ENCODE measurements at places on chromosomes 11 and 22. TPM values are rescaled to one million over a fixed set of nuclear protein-coding genes. Genes with fewer than 3 reads are reported as not detected.
A peak's percentile ranks its signal among the peaks of the same experiment; 100 is the strongest.

Gene BTBD10
- 10.0 TPM for polyA plus RNA-seq

DNA sequence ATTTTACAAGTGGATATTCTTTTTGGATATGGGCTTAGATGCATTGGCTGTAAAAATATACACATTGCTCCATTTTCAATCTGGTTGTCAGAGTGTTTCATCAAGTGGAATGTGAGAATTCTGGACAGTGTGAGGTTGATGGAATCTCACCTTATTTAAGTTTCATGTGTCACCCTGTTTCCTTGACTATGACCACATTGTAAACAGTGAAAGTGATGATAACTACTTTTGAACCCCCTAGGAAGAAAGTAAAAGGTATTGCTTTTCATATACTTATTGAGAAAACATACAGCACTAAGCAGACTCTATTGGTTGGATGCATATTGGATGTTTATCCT is 490.5 kb upstream of the RAG2 start:
- no peak for DNase-seq

Gene GLYAT
- polyA plus RNA-seq, result 0.57 TPM

Gene OR2AT4
- not detected for polyA plus RNA-seq

Gene ZFPL1
- 32.6 TPM for polyA plus RNA-seq

- no peak for DNase-seq
Observed at GRCh38 chr11:27938011-27938410, 169.9 kb downstream of the KIF18A start.

DNA sequence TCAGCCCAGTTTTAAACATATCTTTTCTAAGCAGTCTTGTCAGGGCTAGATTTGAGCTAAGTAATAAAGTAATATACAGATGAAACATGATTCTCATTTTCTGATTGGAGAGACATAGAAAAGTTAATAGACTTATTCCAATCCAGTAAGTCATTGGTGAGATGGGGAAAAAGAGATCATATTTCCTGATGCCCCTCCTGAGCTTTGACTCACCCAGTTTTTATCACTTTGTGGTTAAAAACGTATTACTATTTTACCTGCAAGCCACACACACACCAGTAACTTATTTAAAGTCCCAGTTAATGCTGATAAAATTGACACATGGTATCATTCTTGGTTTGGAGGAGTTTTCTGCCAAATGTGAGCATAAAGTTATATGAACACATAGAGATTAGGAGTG is 306.8 kb downstream of the CADM1 start:
- no peak for DNase-seq

DNA sequence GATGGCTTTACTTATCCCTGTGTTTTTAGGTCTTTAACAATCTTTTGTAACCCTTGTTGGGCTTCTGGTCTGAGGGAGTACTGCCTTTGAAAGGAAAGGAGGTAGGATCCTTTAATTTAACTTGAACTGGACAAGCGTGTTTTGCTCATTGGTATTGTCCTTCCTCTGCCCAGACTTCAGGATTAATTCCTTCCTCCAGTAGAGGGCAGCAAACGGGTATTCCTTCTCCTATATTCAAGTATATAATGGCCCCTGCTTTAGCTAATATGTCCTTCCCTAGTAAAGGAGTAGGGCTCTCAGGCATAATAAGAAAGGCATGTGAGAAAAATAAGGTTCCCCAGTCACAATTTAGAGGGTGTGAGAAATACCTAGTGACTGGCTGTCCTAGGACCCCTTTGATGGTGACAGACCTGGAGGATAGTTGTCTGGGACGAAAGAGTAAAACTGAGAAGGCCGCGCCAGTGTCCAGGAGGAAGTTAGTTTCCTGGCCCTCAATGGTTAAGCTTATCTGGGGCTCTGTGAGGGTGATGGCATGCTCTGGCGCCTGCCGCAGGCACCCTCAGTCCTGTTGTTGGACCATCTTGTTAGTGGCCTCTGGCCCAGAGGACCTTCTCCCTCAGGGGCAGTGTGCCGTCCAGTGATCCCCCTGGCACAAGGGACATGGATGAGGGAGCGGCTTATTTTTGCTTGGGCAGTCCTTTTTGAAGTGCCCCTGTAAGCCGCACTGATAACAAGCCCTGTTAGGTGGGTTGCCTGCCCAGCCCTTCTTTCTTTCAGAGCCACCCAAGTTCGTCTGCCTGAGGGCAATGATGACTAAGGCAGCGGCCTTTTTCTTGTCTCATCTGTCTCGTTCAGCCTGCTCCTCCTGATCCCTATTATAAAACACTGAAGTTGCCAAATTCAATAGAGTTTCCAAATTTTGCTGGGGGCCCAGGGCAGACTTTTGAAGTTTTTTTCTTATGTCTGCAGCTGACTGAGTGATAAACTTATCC is 51.8 kb downstream of the C11orf71 start:
- no peak for DNase-seq

GRCh38 chr22:24200619-24201212 is 19.4 kb downstream of the SUSD2 start:
- no peak for DNase-seq

Gene HBG1
- polyA plus RNA-seq, result not detected

DNA sequence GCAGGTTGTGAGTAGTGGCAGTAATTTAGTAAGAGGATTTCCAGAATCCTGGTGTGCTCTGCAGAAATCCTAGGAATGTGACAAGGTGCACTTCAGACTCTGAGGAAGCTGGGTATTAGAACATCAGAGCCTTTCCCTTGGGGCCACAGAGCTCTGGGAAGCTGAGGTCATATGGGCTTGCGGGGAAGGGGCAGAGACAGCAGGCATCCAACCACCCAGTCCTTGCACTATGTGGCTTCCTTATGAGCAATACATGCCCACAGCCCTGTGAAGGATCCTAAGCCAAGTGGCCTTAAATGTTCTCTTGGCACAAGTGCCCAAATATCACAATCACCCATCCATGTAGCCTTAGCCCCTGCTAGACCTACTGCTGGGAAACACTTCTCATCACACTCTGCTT is 46.2 kb downstream of the P4HA3 start:
- DNase-seq, result no peak

DNA sequence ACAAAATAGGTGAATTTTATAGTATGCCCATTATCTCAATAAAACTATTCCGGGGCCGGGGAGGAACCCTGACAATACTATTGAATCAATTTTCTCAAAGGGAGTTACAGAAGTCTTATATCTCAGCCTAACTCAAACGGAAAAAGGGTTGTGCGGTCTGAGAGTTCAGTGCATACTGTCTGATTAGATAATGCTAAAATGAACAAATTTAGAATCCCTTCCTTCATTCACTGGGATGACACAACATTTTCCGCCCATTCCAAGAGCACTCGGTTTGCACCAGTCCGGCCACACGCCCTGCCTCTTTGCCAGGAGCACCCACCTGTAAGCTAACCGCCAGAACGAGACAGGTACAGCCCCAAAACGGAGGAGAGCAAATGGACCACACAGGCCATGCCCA is 50.0 kb upstream of the NFRKB start:
- DNase-seq, result no peak

GRCh38 chr11:94910270-94910669 is 63.1 kb downstream of the CWC15 start:
- DNase-seq, result no peak

Gene POU2AF1
- polyA plus RNA-seq, result not detected

Gene CARNS1
- polyA plus RNA-seq, result 5.2 TPM

GRCh38 chr22:19701420-19702145 is 12.7 kb upstream of the SEPTIN5 start:
- no peak for DNase-seq

GRCh38 chr22:49942565-49943404 is 17.8 kb upstream of the PIM3 start:
- DNase-seq, result no peak

DNA sequence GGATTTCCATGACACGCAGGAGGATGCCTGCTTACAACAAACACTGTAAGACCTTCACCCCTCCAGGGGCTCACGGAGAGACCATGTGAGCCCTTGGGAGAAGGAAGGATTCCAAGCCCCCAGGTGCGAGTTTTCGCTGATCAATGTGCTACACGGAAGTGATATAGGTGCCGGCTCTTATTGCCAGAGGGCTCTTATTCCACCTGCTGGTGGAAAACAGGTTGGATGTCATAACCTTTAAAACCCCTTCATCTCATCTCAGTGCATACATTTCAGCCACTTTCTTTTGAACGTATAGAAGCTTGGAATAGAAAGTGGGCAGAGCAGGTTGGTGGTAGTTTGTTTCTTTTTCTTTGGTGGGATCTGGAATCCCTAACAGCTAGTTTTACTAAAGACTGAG is 25.8 kb downstream of the LAYN start:
- DNase-seq, result no peak

DNA sequence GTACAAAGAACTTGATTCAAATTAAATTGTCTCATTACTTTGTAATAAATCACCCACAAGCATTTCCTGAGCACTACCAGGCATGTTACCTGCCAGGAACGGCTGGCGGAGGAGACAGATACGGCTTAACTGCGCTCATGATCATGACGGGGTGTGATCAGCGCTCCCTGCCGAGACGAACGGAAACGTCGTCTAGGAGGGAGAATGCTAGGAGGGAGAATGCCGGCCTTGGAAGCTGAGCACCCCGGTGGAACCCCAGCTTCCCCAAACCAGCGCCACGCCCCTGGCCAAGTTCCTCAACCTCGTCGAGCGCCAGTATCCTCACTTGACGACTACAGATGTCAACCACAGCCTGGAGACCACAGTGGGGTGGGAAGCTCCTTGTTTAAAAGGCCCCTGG is 272.8 kb downstream of the CTTN start:
- DNase-seq, result no peak

DNA sequence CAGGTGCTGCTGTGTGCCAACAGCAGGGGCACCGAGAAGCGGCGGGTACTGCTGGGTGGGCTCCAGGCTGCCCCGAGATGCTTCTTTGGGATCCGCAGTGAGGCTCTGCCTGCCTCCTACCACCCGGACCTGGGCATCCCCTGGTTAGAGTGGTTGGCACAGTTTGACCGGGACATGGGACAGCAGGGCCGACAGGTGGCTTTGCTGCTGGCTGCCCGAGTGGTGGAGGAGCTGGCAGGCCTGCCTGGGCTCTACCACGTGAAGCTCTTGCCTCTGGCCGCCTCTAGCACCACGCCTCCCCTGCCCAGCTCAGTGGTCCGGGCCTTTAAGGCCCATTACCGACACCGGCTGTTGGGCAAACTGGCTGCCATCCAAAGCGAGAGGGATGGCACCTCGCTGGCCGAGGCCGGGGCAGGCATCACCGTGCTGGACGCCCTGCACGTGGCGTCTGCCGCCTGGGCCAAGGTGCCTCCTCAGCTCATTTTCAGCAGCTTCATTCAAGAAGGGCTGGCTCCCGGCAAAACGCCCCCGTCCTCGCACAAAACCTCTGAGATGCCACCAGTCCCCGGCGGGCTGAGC is 1.9 kb downstream of the TIGD3 start:
- DNase-seq, result no peak

- no peak for DNase-seq
Observed at GRCh38 chr11:103703437-103703836, 333.0 kb upstream of the DDI1 start.

Gene PNPLA3
- 0.48 TPM for polyA plus RNA-seq

Gene PHLDA2
- 2.0 TPM for polyA plus RNA-seq

DNA sequence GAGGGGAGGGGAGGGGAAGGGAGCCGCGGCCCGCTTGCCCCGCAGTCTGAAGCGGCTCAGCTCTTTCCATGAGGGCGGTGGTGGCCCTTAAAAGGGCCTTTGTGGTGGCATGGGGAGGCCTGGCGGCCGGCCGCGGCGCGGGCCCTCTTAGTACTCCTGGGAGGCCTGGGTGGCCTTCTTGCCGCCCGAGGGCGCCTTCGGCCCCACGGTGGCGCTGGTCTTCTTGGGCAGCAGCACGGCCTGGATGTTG is 6.9 kb downstream of the DPAGT1 start:
- DNase-seq, result peak; percentile 89

Gene DDI1
- polyA plus RNA-seq, result not detected

Gene SEC14L6
- 0.20 TPM for polyA plus RNA-seq

DNA sequence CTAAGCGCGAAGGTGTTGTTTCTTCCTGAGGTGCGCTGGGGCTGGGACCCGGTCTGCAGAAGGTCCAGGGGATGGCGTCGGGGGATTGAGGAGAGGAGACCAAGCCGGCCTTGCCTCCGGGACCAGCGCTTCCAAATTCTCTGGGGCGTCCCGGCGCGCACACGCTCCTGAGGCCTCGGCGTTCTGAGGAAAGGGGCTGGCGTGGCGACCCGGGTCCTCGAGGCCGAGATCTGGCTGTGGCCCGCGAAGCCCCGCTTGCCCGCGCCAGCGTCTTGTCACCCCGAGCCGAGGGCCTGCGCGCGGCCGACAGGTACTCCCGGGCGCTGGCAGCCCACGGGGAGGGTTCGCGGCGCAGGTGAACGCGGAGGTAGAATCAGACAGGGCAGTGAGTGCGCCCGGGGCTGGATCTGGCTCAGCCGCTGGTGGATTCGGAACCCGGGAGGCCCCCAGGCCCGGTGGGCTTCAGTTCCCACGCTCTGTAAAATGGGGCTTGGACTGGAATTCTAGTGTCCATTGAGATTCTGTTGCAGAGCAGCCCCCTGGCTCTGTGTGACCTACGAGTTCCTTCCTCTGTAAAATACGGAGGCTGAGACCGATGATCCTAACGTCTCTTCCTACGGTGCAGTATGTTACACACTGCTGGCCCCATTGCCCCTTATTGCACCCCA is 14.7 kb downstream of the SSH3 start:
- no peak for DNase-seq

Gene FUT4
- polyA plus RNA-seq, result 1.2 TPM
